ENCODE measurements at places on chromosomes 3 and 15. TPM values are rescaled to one million over a fixed set of nuclear protein-coding genes. Genes with fewer than 3 reads are reported as not detected.

The SLC38A3 gene
- 1.8 TPM for total RNA-seq

The GXYLT2 gene
- total RNA-seq, result 0.82 TPM

The RFX7 gene
- 61.2 TPM for total RNA-seq

The PLXNB1 gene
- total RNA-seq, result 161 TPM

The GABRG3 gene
- total RNA-seq, result 5.2 TPM

The SNTN gene
- total RNA-seq, result not detected

The ARL14 gene
- not detected for total RNA-seq

The ADGRG7 gene
- total RNA-seq, result not detected

The UBA5 gene
- 50.1 TPM for total RNA-seq

The PCBP4 gene
- total RNA-seq, result 235 TPM

The GPR15 gene
- total RNA-seq, result not detected
